ENCODE measurements at places on chromosomes 7 and 10. TPM values are rescaled to one million over a fixed set of nuclear protein-coding genes. Genes with fewer than 3 reads are reported as not detected.

- H3K36me3 ChIP-seq = no peaks in the 10 kb centered on the region
- H3K4me1 ChIP-seq = peaks cover 8% of the 10 kb centered on the region
- peak overlapping the region; percentile 66 for H3K27ac ChIP-seq
- DNase-seq = no peak
- peak overlapping the region; percentile 86 for H3K4me3 ChIP-seq
- peaks cover 8% of the 10 kb centered on the region for H3K27me3 ChIP-seq
Measured at GRCh38 chr7:23680414-23681405, 711 bp downstream of the FAM221A start.

DNA sequence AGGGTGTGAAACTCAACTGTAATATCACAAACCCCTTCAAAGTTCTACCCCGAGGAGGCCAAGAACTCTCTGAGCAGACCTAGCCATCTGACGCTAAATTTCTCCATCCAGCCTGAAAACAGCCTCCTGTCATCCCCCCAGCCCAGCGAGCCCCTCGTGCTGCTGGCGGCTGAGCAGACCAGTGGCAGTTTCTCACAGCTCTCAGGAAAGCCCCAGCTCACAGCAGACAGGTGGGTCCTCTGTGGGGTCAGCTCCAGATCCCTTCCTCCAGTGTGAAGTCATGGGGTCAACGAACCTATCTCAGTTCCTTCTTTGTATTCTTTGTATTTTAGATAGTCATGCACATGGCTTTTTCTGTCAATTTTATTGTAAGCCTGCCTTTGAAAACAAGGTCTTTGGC lies 7.8 kb downstream of the GARIN1A start:
- H3K4me1 ChIP-seq = no peaks in the 10 kb centered on the region
- H3K36me3 ChIP-seq = no peaks in the 10 kb centered on the region
- H3K27me3 ChIP-seq = peaks cover 6% of the 10 kb centered on the region
- no peak overlapping the region for H3K27ac ChIP-seq

- no peak overlapping the region for H3K4me3 ChIP-seq
- H3K4me1 ChIP-seq = no peaks in the 10 kb centered on the region
- no peak overlapping the region for H3K27ac ChIP-seq
- DNase-seq = no peak
Measured at GRCh38 chr10:101322266-101323108, 31.5 kb upstream of the BTRC start.

GRCh38 chr7:80847895-80848294 lies 71.0 kb downstream of the SEMA3C start:
- no peaks in the 10 kb centered on the region for H3K36me3 ChIP-seq
- DNase-seq = no peak
- no peaks in the 10 kb centered on the region for H3K27me3 ChIP-seq
- H3K4me1 ChIP-seq = peaks cover 4% of the 10 kb centered on the region
- no peak overlapping the region for H3K4me3 ChIP-seq
- no peak overlapping the region for H3K27ac ChIP-seq

GRCh38 chr7:36985866-36986400 lies 261.6 kb upstream of the AOAH start:
- H3K4me1 ChIP-seq = peaks cover 46% of the 10 kb centered on the region
- no peaks in the 10 kb centered on the region for H3K27me3 ChIP-seq
- H3K36me3 ChIP-seq = no peaks in the 10 kb centered on the region
- no peak overlapping the region for H3K4me3 ChIP-seq

DNA sequence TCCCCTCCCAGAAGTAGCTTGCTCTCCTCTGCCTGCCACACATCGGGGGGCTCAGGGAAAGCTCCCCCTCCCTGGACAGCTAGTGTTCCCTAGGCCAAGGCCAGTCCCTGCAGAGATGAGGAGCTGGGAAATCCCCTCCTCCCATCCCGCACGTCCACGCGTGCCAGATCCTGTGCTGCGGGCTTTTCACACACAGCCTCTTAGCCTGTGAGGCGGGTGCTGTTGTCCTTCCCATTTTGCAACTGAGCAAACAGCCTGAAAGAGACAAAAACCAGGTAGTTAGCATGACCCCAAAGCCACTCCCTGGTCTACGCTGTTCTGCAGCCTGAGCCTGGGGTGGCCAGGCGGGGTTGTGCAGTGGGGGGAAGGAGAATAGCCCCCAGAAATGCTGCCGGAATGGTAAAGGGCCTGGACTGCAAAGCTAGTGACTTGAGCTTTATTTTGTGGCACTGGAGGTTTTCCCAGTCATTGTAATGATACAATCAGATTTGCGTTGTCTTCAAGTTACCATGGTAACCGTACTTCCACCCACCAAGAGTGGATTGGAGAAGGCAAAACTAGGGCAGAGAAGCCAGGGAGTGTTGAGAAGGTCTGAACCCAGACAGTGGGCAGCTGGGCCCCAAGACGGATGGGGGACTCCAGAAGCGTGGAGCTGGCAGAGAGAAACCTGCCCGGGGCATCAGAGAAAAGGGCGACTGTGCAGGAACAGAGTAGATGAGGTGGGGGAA lies 98.6 kb upstream of the KCTD7 start:
- H3K4me1 ChIP-seq = no peaks in the 10 kb centered on the region
- H3K36me3 ChIP-seq = no peaks in the 10 kb centered on the region
- no peak for DNase-seq
- no peaks in the 10 kb centered on the region for H3K27me3 ChIP-seq

DNA sequence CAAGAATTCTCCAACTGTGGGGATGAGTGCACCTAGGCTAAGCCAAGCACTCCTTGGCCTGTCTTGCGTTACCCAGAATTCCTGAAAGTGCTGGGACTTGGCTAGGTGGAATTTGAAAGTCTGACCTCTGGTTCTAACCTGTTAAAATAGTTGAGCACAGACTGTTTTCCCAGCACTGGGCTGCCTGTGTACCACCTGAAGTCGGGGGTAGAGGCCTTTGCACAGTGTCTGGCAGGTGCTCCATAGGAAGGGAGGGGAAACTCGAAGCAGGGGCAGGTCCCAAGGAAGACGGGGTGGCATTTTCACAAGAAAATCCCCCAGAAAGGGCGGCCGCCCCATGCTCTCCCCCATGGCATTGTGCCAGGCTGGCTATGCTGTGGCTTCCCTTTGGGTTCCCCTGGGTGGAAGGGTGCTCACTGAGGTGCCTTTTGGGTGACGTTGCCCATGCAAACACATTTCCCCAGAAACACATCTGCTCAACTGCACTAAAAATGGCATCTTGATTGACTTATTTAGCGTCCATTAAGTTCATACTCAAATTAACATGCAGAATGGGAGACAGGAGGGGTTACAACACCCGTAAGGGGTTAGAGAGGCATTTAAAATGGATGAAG lies 62.9 kb downstream of the SYPL1 start:
- H3K4me3 ChIP-seq = no peak overlapping the region
- H3K4me1 ChIP-seq = no peaks in the 10 kb centered on the region
- no peaks in the 10 kb centered on the region for H3K36me3 ChIP-seq
- H3K27ac ChIP-seq = no peak overlapping the region
- peaks cover 14% of the 10 kb centered on the region for H3K27me3 ChIP-seq
- no peak for DNase-seq

GRCh38 chr7:152459724-152460251 lies 24.0 kb upstream of the KMT2C start:
- no peaks in the 10 kb centered on the region for H3K36me3 ChIP-seq
- H3K27me3 ChIP-seq = no peaks in the 10 kb centered on the region
- H3K27ac ChIP-seq = no peak overlapping the region
- no peak overlapping the region for H3K4me3 ChIP-seq
- no peak for DNase-seq
- peaks cover under 1% of the 10 kb centered on the region for H3K4me1 ChIP-seq

- no peak for DNase-seq
- H3K4me3 ChIP-seq = no peak overlapping the region
- H3K27me3 ChIP-seq = peaks cover 13% of the 10 kb centered on the region
- H3K27ac ChIP-seq = no peak overlapping the region
- H3K4me1 ChIP-seq = no peaks in the 10 kb centered on the region
- no peaks in the 10 kb centered on the region for H3K36me3 ChIP-seq
Measured at GRCh38 chr10:133614830-133615580, 11.6 kb downstream of the FRG2B start.

DNA sequence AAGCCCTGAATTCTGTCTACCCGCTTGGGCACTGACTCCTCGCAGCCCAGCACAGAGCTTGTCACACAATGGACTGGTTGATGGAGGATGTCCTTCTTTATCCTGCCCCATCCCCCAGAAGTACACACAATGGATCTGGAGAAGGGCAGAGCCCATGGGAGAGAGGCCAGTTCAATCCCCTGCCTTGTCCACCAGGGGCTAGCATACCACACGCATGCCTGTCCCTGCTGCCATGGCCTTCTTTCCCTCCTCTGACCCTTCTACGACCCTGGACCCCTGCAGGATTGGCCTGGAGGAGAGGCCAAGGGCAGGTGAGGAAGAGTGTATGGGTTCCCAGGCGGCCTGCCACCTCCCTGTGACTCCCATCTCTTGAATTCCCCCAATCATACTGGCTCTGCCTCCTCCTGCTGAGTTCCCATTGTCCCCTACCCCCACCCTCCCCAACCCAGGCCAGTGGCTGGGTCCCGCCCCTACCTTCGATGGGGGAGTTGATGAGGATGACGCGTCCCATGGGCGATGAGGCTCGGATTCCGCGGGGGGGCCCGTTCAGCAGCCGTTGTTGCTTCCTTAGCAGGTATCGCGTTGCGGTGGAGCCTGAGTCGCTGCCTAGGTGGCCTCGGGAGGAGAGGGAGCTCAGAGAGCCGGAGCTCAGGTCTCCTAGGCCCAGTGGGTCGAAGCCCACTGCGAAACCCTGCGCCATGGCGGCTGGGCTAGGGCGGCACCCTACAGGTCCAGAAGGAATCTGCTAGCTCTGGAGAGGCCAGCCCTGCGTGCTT lies 1.2 kb downstream of the PDZD7 start:
- peaks cover 2% of the 10 kb centered on the region for H3K27me3 ChIP-seq
- H3K36me3 ChIP-seq = no peaks in the 10 kb centered on the region
- peaks cover 22% of the 10 kb centered on the region for H3K4me1 ChIP-seq
- no peak overlapping the region for H3K4me3 ChIP-seq

- H3K27me3 ChIP-seq = no peaks in the 10 kb centered on the region
- DNase-seq = peak; percentile 82
- peaks cover 7% of the 10 kb centered on the region for H3K4me1 ChIP-seq
- H3K27ac ChIP-seq = peak within 1 kb of the TSS; percentile 93
Measured at GRCh38 chr7:100049441-100050291, at the start of gene ZSCAN21. TSS of gene ZSCAN21 (plus strand) at chr7:100049774. CDS start at chr7:100057007, 7,233 bp downstream.

GRCh38 chr7:24381894-24382505 lies 98.0 kb downstream of the NPY start:
- no peak overlapping the region for H3K4me3 ChIP-seq
- no peak for DNase-seq
- peaks cover 3% of the 10 kb centered on the region for H3K27me3 ChIP-seq

GRCh38 chr7:102413091-102413490 lies 16.9 kb downstream of the PRKRIP1 start:
- no peaks in the 10 kb centered on the region for H3K27me3 ChIP-seq
- no peak for DNase-seq
- peaks cover 15% of the 10 kb centered on the region for H3K36me3 ChIP-seq
- no peak overlapping the region for H3K4me3 ChIP-seq
- H3K27ac ChIP-seq = peak overlapping the region; percentile 43

DNA sequence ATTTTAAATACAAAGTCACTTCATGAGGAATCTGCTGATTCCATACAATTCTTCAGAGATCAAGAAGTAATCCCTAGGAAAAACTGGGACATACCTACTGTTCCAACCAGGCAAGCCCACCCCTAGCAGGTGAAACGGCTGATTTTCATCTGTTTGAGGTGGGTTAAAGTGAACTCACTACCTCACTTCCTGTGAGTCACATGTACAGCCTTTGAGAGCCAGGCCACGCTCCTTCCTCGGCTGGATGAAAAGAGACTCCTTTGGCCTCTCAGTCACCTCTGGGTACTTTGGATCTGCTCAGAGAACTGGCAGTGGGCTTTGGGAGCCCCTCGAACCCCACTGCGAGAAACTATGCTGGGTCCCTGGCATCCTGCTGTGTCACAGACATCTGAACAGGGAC lies 68.2 kb downstream of the CHST15 start:
- H3K4me3 ChIP-seq = no peak overlapping the region
- H3K27me3 ChIP-seq = peaks cover 14% of the 10 kb centered on the region
- no peak overlapping the region for H3K27ac ChIP-seq
- DNase-seq = no peak
- no peaks in the 10 kb centered on the region for H3K36me3 ChIP-seq

GRCh38 chr10:129949411-129949810 lies 14.7 kb downstream of the EBF3 start:
- no peaks in the 10 kb centered on the region for H3K4me1 ChIP-seq
- DNase-seq = no peak
- H3K4me3 ChIP-seq = no peak overlapping the region
- H3K27ac ChIP-seq = no peak overlapping the region

GRCh38 chr7:114689406-114689805 lies 232.5 kb upstream of the MDFIC start:
- H3K27ac ChIP-seq = no peak overlapping the region
- no peaks in the 10 kb centered on the region for H3K27me3 ChIP-seq
- no peaks in the 10 kb centered on the region for H3K36me3 ChIP-seq
- no peak overlapping the region for H3K4me3 ChIP-seq

DNA sequence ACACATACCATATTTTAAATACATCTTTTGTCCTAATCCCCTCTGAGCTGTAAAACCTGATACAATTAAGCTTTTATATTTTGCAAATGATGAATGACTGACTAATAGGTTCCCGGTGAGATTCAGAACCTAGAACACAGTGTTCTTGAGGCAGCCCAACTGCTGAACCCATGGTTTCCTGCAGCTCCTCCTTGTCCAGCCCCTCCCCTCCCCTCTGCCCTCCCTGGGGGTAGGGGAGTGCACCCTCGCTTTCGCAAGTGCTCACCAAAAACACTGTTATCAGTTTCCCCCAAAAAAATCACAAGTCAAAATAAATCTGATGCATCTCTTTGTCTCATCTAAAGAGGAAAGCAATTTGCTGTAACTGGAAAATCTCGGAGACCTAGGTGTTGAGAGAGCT lies 602.8 kb downstream of the KCNMA1 start:
- no peak for DNase-seq
- H3K27me3 ChIP-seq = peaks cover 13% of the 10 kb centered on the region
- H3K4me3 ChIP-seq = no peak overlapping the region
- H3K4me1 ChIP-seq = no peaks in the 10 kb centered on the region

GRCh38 chr7:40965016-40965415 lies 737.9 kb downstream of the INHBA start:
- no peaks in the 10 kb centered on the region for H3K27me3 ChIP-seq
- H3K27ac ChIP-seq = no peak overlapping the region
- no peak overlapping the region for H3K4me3 ChIP-seq

FIGNL1 gene
- 41.1 TPM for total RNA-seq

GHRHR gene
- total RNA-seq = not detected

ZNF655 gene
- 111 TPM for total RNA-seq

C10orf95 gene
- total RNA-seq = not detected

MYH16 gene
- total RNA-seq = not detected

EPHB6 gene
- 1.8 TPM for total RNA-seq
